ENCODE measurements at places on chromosomes 4 and X.

- DNase-seq = no peak
Measured at GRCh38 chr4:136831553-136831952, 700.7 kb downstream of the PCDH18 start.

- no peak for DNase-seq
Measured at GRCh38 chrX:14718403-14718802, 154.5 kb downstream of the FANCB start.

GRCh38 chrX:40996886-40997530, 88.2 kb upstream of the USP9X start:
- peak; percentile 30 for DNase-seq

- no peak for DNase-seq
Measured at GRCh38 chr4:101411926-101412325, 64.6 kb upstream of the PPP3CA start.

GRCh38 chr4:73435984-73436383, at the start of gene AFP:
TSS of gene AFP (plus strand) at chr4:73436221. CDS start at chr4:73436263, 42 bp downstream.
- DNase-seq = no peak

- DNase-seq = no peak
Measured at GRCh38 chrX:150086371-150086770, 148.1 kb upstream of the EOLA2 start.

GRCh38 chrX:49171752-49172279, at the start of gene PLP2:
TSS of gene PLP2 (plus strand) at chrX:49171898. CDS start at chrX:49172001, 103 bp downstream.
- DNase-seq = no peak

- peak; percentile 24 for DNase-seq
Measured at GRCh38 chr4:26206339-26206738, 114.5 kb upstream of the RBPJ start.

GRCh38 chr4:147313108-147313507, 167.8 kb upstream of the EDNRA start:
- no peak for DNase-seq

GRCh38 chrX:115892787-115893671, 277.5 kb upstream of the AGTR2 start:
- peak; percentile 54 for DNase-seq

- no peak for DNase-seq
Measured at GRCh38 chr4:143701365-143701764, 890 bp upstream of the FREM3 start.

- DNase-seq = peak; percentile 4
Measured at GRCh38 chr4:34422472-34423175, 1821.7 kb downstream of the ARAP2 start.

DNA sequence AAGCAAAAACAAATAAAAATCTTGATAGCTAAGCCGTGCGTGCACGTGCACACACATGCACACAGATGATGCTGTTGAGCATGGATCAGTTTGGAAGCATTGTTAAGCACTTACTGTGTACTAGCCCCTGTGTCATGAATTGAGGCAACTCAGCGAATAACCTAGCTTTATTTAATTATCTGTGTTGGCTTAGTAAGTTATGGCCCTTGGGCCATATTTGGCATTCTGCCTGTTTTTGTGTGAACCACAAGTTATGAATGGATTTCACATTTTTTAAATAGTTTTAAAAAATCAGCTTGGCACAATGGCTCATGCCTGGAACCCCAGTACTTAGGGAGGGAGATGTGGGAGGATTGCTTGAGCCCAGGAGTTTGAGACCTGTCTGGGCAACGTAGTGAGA, 113.6 kb upstream of the CBLL2 start:
- DNase-seq = no peak

- DNase-seq = no peak
Measured at GRCh38 chrX:143632625-143633410, 3.1 kb downstream of the SLITRK4 start.

GRCh38 chr4:105808750-105809041, 86.6 kb upstream of the NPNT start:
- DNase-seq = no peak

DNA sequence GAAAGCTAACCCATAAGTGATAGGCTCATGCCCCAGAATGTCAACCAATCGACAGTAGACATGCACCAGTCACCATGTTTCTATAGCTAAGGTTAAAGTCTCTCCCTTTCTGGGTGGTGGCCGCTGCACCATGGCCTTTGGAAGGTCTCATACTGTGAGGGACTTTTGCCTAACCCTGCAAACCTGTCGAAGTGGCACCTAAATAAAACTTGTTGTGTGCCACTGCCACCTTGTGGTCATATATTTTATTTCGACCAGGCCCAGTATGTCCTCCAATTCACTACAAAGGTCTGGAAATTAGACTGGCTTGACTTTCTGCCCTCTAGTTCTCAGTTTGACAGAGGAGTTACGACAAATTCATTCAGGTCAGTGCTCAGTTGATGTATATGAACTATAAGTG, 163.1 kb downstream of the SMARCA1 start:
- DNase-seq = peak; percentile 1
